ENCODE measurements at places on chromosomes 4 and X.

- DNase-seq: no peak
These were observed 26.8 kb downstream of the DAPP1 start for GRCh38 chr4:99843413-99843812.

DNA sequence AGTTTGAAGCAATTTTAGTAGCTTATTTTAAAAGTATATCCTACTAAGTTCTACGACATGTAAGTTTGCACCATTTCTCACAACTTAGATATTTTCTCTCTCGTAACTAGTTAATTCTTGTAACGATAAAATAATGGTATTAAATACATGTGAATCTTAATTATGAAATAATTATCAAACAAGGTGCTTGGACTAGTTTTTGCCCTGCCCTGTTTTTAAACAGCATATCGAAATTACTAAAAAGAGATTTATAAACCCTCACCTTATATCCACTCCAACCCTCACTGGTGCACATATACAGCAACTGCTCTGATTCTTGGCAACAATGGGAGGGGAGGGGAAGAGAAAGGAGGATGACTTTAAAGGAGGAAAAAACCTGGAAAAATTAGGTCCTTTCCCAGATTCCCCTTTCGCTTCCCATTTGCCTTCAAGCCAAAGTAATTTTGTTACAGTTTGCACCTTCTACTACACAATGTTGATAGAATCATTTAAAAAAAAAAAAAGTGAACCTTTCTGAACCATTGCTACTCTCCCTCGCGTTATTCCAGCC is 820 bp upstream of the MAB21L2 start:
- DNase-seq: no peak

DNA sequence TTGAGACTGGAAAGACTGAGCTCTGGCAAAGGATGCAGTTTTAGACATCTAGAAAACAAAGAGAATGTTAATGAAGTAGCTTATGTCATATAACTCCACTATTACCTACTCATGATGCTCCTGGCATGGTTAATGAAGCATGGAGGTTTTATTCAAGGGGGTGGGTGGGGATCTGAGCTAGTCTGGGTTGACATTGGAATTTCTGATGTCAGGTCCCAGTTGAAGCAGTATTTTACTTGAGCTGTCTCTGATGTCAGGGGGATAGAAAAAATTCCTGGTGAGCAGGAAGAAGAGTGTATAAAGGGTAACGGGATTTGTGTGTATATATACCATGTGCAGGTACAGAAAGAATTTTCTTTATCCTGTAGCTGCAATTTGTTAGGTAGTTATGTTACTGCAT is 102.0 kb downstream of the ELOVL6 start:
- DNase-seq: no peak

GRCh38 chr4:157128395-157128794 is 52.4 kb downstream of the GLRB start:
- DNase-seq: peak; percentile 36

DNA sequence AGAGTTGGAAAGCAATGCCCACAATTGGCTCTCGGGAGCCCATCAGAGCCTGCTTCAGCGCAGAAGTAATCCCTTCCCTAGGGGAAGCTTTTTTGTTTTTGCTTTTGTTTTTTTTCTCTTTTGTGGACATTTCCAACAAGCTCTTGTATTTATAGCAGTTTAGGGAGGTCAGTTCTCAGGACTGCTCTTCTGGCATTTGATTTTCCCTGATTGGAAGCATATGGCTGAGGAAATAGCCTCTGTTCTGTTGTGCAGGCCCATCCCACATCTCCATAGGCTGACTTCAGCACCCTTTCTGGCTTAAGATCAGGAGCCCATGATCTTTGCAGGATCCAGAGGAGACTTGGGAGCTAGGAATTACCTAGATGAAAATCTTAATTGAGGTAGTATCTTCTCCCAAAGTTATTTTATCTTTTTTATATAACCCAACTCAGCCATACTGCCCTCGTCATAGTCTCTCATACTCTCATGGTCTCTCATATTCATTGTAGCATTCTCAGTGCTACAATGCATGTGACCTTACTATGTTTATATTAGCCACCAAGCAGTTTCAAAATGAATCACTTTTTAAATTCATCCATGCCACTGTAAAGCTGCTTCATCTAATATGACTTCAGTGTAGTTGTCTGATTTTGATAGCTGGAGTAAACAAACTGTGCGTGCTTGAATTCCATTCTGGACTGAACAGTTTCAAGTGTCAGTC is 16.7 kb downstream of the PAGE4 start:
- no peak for DNase-seq

- DNase-seq: no peak
These were observed 18.6 kb upstream of the FGF16 start for GRCh38 chrX:77428551-77428950.

DNA sequence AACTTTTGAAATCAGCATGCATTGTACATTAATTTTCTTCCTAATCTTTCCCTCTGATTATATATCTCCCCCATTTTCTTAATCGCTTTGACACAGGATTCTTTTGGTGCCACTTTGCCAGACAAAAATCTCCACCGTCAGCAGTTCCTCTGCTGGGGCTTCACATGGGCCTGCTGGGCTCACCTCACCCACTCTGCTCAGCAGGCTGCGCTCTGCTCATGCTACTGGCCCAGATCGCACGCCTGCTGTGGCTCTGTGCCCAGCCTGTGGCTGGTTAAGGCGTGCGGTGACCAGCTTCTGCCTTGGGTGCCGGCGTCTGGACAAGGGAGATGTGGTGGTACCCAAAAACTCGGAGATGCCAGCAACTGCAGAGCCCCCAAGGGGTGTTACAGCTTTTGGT is 31.1 kb downstream of the UCHL1 start:
- no peak for DNase-seq

DNA sequence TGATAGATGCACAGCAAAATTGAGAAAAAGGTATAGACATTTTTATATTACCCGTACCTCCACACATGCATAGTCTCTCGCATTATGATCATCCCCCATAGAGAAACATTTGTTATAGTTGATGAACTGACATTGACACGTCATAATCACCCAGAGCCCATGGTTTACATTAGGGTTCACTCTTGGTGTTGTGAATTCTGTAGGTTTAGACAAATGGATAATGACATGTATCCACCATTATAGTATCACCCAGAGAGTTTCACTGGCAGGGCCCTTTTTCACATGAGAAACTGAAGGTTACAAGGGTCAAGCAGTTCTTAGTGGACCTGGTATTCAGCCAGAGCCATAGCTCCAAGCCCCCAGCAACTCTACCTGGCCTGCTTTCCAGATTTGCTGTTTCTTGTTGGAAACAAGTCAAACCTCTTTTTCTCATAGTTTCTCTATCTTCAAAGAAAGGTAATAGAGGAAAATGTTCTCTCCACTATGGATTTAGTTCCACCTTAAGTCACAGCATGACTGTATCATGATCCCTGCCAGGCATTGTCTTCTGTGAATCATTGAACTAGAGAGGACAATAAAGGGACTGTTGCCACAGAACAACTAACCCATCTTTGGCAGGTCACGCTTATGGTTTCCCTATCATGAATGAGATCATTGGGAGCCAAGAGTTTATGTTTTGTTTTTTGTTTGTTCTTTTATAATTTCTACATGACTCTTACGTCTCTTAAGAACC is 64.0 kb downstream of the HHIP start:
- DNase-seq: peak; percentile 49

GRCh38 chr4:24470666-24471485 is 113.5 kb downstream of the DHX15 start:
- DNase-seq: peak; percentile 37

DNA sequence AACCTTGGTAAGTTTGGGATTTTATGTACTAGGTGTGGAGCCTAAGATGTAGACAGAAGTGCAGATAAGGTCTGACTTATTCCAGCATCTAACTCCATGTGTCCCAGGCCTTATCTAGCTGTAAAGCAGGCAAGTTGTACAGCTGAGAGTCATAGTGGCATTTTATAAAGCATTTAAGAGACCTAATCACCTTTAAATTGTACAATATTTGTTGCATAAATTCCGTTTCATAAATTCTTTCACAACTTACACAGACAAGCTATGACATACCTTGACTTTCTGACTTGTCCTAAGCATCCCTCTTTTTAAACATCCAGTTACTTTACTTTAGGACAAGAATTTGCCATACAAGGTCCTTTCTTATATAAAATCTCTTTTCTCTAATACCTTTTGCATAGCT is 11.0 kb downstream of the SYAP1 start:
- DNase-seq: no peak

GRCh38 chrX:134162032-134162431 is 75.0 kb upstream of the CCDC160 start:
- DNase-seq: no peak

DNA sequence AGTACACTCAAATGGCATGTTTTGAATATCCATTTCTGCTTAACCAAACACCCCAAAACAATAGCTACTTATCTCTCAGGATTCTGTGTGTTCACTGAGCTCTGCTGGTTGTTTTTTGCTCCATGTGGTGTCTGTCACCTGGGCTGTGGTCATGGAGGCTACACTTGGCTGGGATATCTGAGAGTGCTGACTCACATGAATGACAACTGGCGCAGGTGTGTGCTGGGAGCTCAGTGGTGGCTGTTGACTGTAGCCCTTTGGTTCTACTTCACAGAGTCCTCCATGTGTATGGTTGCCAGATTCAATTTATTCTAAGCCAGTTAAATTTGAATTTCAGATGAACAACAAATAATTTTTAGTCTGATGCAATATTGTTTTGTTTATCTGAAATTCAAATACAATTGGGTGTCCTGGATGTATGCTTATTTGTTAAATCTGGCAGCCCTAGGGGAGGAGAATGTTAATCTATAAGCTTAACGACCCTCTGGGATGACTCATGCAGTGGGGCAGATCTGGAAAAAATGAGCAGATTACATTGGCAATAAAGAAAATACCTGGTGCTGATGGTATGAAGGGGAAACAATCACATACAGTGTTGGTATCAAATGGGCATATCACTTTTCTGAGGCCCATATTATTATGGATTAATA is 28.2 kb upstream of the TCEAL4 start:
- no peak for DNase-seq

DNA sequence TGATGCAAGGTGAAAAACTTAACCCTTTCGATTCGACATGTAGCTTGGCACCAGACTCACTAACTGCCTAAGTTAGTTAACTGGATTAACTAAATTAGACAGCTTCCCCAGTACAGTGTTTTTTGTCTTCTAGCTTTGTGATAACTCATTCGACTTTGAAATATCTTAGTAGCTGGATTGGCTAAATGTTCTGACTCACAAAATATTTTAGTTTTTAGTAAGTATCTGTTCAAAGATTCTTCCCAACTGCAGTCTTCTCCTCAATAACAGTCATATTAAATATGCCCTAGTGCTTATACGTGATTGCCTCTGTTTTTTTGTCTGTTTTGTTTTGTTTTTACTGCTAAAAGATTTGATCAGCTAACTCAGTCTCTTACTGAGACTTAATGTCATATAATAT is 102.9 kb downstream of the KCNIP4 start:
- DNase-seq: no peak

GRCh38 chr4:3252831-3253641 is 4.1 kb downstream of the MSANTD1 start:
- no peak for DNase-seq

DNA sequence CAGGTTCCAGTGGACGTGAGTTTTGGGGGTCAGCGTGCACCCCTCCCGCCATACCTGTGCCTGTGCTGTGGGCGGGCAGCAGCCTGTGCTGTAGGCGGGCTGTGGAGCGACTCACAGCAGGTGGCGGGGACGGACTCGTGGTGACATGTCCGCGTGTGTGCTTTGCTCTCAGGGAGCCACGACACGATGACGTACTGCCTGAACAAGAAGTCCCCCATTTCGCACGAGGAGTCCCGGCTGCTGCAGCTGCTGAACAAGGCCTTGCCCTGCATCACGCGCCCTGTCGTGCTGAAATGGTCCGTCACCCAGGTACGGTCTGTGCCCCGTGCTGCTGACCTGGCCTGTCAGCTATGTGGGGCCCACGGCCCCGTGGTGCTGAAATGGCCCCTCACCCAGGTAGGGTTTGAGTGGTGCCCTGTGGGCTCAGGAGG is 7.4 kb downstream of the PLCXD1 start:
- no peak for DNase-seq

DNA sequence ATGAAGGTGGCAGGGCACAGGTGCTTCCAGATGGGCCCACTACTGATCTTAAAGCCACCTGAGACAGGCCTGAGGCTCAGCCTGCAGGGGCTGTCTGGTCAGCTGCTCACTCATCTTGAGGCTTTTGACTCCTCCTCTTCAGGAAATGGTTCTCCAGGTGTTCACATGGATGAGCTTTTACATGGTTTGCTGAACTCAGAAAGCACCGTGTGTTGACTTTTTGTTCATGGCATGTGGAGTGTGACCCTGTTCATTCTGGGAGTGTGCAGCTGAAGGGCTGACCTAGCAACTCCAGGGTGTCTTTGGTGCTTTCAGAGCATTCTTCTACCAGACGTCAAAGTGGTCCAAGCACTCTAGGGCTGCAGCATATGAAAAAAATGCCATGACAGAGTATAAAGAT is 111.1 kb downstream of the CCNG2 start:
- DNase-seq: no peak

GRCh38 chr4:99404595-99405287 is 30.4 kb downstream of the ADH7 start:
- peak; percentile 96 for DNase-seq

DNA sequence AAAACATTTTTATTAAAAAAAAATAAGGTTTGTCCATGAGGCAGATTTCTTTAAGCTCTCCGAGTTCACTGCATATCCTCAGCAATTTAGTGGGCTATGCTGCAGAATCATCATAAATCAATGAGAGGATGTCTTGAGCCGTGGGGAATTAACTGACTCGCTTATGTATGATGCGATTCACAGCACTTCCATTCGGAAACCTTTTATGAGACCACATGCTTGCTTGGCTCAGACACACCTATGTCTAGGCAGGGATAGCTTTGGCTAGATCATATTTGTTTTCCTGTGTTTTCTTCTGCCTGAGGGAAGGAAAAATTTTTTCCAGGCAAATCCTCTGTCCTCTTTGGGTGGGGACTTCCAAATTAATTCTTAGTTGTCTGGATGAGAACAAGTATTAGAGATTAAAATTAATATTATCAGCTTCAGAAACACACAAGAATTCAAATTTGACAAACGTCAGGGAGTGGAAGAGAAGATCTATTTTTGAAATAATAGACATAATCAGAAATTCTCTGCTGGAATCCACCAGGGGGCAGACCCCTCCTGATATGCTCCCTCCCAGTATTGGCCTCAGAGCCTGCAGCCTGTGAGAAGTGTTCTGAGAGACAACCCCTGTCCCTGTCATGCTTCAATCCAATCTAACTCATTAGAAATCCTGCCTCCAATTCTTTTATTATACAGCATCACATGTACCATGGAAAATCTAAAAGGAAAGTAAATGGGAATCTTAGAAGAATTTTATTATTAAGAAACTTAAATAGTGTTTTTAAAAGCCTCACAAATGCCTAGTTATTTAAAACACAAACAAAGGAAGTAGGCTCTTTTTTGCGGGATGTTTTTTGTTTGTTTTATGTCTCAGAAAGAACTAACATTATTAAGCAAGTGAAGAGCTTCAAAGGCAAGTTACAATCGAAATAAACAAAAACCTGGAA is 345.1 kb upstream of the TACR3 start:
- no peak for DNase-seq

GRCh38 chr4:143207555-143207954 is 22.8 kb downstream of the USP38 start:
- DNase-seq: peak; percentile 10

GRCh38 chr4:100026066-100026465 is 76.0 kb upstream of the H2AZ1 start:
- DNase-seq: no peak

GRCh38 chr4:185359767-185360446 is 35.8 kb downstream of the LRP2BP start:
- DNase-seq: no peak

All from fibroblast of gingiva (primary cell).